T-helper 2 cell treated with Interferon-gamma antibody and Interleukin-4, amounts not matched to agents 5 μg/mL and 100 μg/mL, for 36 hours (primary cell): ENCODE measurements at places on chromosomes 5 and 9.

- H3K27ac ChIP-seq = peak overlapping the region; percentile 29
- no peak for DNase-seq
- H3K4me3 ChIP-seq = no peak overlapping the region
- no peaks in the 10 kb centered on the region for H3K36me3 ChIP-seq
Observed at GRCh38 chr5:96115147-96115807, 153.6 kb upstream of the ELL2 start.

DNA sequence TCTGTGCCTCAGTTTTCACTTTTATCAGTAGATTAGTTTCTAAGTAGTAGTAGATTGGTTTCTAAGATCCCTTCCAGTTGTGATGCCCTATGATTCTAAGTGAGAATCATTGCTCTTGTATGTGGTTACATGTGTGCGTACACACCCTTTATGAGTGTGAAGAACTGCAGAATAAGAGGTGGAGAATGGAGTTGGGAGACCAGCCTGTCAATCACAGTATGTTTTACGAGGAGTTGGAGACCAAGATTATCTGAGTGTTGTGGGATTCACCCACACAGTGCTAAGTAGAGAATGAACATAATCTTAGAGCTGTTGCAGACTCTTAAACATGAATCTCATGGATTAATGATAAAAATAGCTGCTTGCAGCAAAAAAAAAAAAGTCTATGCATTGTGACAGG is 37.6 kb downstream of the KIF24 start:
- DNase-seq = no peak
- no peak overlapping the region for H3K27ac ChIP-seq
- no peaks in the 10 kb centered on the region for H3K27me3 ChIP-seq
- H3K4me3 ChIP-seq = no peak overlapping the region

DNA sequence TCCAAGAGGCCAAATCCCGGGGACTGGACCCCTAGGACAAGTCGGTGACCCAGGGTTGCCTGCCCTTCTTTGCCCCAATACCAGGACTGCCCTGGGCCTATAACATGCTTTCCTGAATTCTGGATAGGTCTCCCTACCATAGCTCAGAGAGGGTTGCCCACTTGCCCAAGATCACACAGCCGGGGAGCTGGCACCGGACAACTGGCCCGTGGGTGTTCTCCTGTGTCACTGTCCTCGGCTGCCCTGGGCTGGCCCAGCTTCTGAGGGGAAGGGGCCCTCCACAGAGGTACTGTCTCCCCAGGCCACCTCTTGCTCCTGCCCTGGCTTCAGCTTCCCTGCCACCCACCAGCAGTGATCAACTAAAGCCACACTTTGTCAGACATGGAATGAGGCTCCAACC is 28.8 kb upstream of the TTLL11 start:
- no peak overlapping the region for H3K27ac ChIP-seq
- no peak for DNase-seq
- H3K27me3 ChIP-seq = peaks cover 24% of the 10 kb centered on the region
- H3K4me3 ChIP-seq = no peak overlapping the region
- peaks cover 8% of the 10 kb centered on the region for H3K4me1 ChIP-seq

- H3K36me3 ChIP-seq = no peaks in the 10 kb centered on the region
- H3K4me3 ChIP-seq = no peak within 1 kb of the TSS
- no peak within 1 kb of the TSS for H3K27ac ChIP-seq
- DNase-seq = no peak
Observed at GRCh38 chr5:151591144-151591819, at the start of gene FAT2. Gene FAT2 (minus strand): TSS chr5:151591331. CDS start chr5:151568931, 22,400 bp downstream.

DNA sequence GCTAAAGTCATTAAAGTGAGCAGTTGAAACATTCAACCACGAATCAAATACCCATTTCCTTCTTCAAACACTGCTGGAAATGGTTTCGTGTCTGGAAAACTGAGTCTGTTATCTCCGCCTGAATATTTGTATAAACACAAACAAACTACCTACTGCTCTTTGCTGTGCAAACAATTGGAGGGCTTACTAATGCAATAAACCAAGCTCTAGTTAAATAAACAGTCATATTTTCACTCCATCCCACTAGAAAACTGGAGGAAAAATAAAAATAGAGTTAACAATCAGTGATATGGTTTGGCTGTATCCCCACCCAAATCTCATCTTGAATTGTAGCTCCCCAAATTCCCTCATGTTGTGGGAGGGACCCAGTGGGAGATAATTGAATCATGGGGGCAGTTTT is 397.6 kb downstream of the RASEF start:
- no peak for DNase-seq
- no peaks in the 10 kb centered on the region for H3K36me3 ChIP-seq
- H3K27ac ChIP-seq = no peak overlapping the region
- no peak overlapping the region for H3K4me3 ChIP-seq

- no peak overlapping the region for H3K27ac ChIP-seq
- no peak for DNase-seq
- H3K4me1 ChIP-seq = no peaks in the 10 kb centered on the region
Observed at GRCh38 chr5:23303435-23303834, 204.0 kb upstream of the PRDM9 start.

DNA sequence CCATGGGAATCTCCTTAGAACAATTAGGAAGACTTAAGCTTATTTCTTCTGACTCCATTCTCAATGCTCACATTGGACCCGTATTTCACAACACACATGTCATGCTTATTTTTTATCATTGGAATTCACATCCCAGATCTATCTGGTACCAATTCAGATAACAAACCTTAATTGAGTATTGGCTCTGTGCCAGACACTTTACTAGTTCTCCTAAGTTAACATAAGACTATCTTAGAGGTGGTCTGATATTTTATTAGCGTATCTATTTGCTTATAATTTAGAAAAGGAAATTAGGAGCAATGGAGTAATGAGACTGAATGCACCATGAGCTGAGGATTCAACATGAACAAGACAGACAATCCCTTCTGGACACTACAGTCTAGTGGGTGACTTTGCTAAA is 45.1 kb downstream of the FBXL7 start:
- no peak overlapping the region for H3K27ac ChIP-seq
- H3K27me3 ChIP-seq = no peaks in the 10 kb centered on the region

DNA sequence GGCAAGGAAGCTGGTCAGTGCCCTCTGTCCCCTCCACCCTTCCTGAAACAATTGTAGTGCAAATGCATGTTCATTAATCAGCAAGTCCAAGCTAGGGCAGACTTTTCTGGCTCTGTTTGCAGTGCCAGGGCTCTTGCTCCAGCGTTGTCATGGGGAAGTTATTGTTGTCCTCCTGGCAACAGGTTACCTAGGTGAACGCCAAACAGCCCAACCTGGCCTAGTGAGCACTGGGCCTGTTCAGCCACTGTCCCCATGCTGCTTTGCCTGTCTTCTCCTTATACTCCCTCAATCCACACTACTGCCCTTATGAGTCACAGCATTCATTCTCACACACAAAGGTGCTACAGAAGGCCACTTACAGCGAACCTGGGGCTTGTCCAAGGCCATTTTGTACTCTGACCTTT is 34.5 kb upstream of the GLIS3 start:
- no peak overlapping the region for H3K27ac ChIP-seq
- no peak overlapping the region for H3K4me3 ChIP-seq
- peaks cover 8% of the 10 kb centered on the region for H3K27me3 ChIP-seq
- no peaks in the 10 kb centered on the region for H3K36me3 ChIP-seq
- no peak for DNase-seq

DNA sequence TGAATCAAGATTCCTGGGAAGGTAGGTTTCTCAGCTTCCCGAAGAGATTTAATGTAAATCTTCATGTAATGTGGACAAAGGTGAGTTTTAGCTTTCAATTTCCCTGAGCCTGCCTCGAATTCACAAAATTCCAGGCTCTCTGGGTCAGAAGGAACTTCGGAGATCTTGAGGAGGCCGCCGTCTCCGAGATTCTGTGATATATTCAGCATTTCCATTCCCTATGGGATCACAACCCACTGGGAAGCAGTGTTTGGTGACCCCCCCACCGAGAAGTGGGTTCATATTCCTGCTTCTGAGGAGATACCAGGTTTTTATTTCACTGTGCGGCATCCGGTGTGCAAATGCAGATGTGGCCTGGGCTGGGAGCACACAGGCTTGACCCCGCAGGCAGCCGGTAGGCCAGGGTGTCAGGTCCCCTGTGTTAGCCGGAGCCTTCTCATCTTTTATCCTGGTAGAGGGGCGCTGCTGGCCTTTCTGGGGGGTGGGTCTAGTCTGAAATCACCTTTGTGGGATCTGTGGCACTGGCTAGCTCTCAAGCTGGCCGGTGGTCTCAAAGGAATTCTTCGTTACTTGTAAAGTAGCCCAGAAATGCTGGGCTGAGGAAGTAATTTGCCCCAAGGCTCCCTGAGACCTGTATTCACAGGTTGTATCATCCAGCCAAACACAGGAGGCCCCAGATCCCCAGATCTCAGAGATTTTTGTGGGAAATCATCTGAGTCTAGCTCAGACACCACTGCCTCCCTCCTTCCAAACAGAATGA is 1.4 kb downstream of the PLEKHG4B start:
- DNase-seq = no peak
- H3K36me3 ChIP-seq = no peaks in the 10 kb centered on the region
- H3K4me3 ChIP-seq = no peak overlapping the region
- no peaks in the 10 kb centered on the region for H3K4me1 ChIP-seq
- H3K27ac ChIP-seq = no peak overlapping the region

DNA sequence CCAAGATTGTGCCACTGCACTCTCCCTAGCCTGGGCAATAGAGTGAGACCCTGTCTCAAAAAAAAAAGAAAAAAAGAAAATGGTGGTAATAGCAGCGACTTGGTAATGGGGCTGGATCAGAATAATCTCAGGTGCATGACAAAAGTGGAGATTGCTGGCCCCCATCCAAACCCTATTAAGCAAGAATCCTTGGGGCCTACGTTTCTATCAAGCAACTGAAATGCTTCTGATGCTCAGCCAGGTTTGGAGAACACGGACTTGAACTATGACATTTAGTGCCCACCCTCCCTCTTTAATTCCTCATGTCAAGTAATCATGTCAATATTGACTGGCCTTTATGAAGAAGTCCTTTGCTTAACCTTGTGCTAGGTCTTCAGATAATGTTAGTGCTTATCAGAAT is 6.6 kb downstream of the C5orf52 start:
- DNase-seq = no peak
- no peaks in the 10 kb centered on the region for H3K4me1 ChIP-seq
- H3K27me3 ChIP-seq = peaks cover 7% of the 10 kb centered on the region
- H3K4me3 ChIP-seq = no peak overlapping the region

GRCh38 chr5:58268268-58268667 is 191.6 kb downstream of the PLK2 start:
- no peaks in the 10 kb centered on the region for H3K36me3 ChIP-seq
- H3K27ac ChIP-seq = no peak overlapping the region
- peaks cover 2% of the 10 kb centered on the region for H3K27me3 ChIP-seq
- H3K4me1 ChIP-seq = no peaks in the 10 kb centered on the region

- H3K27ac ChIP-seq = no peak overlapping the region
- no peaks in the 10 kb centered on the region for H3K36me3 ChIP-seq
- H3K4me3 ChIP-seq = no peak overlapping the region
- H3K4me1 ChIP-seq = peaks cover 10% of the 10 kb centered on the region
Observed at GRCh38 chr9:114456929-114457328, 48.3 kb downstream of the WHRN start.

- H3K36me3 ChIP-seq = no peaks in the 10 kb centered on the region
- no peak overlapping the region for H3K27ac ChIP-seq
- H3K4me1 ChIP-seq = no peaks in the 10 kb centered on the region
- H3K4me3 ChIP-seq = no peak overlapping the region
- no peaks in the 10 kb centered on the region for H3K27me3 ChIP-seq
- no peak for DNase-seq
Observed at GRCh38 chr5:172790496-172790889, 19.5 kb upstream of the DUSP1 start.

GRCh38 chr5:21236104-21236503 is 1248.1 kb upstream of the CDH18 start:
- H3K4me3 ChIP-seq = no peak overlapping the region
- DNase-seq = no peak
- H3K36me3 ChIP-seq = no peaks in the 10 kb centered on the region

- H3K27me3 ChIP-seq = no peaks in the 10 kb centered on the region
- DNase-seq = no peak
- H3K36me3 ChIP-seq = peaks cover 61% of the 10 kb centered on the region
- peak overlapping the region; percentile 82 for H3K27ac ChIP-seq
- H3K4me1 ChIP-seq = peaks cover 54% of the 10 kb centered on the region
Observed at GRCh38 chr5:135371622-135372232, 27.3 kb downstream of the MACROH2A1 start.

DNA sequence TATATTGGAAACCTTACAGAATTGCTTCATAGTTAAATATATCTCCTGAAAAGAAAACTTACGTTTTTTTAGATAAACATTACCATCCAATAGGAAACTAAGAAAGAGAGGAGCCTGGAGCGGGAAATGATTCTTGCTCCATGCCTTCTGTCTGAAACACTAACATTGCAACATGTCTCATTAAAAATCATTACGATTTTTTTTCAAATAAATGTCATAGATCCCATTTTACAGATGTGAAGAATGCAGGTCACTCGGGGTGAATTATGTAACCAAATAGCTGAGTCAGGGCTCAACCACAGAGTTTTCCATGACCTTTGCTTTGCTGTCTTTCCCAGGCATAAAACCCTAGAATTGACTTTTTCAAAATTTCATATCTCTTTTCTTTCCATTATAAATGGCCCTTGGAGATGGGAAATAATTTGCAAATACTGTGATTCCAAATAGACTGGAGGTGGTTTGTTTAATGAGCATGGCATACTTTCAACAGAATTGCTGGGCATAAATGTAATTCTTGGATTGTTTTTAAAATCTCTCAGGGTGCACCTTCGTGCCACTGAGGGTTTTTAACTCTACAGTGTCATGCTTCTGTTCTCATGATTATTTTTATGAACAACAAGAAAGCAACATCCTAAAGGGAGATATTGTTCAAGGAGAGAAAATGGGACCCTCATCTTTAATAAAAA is 302.8 kb downstream of the EBF1 start:
- H3K36me3 ChIP-seq = no peaks in the 10 kb centered on the region
- H3K4me1 ChIP-seq = no peaks in the 10 kb centered on the region
- DNase-seq = no peak
- no peak overlapping the region for H3K27ac ChIP-seq

DNA sequence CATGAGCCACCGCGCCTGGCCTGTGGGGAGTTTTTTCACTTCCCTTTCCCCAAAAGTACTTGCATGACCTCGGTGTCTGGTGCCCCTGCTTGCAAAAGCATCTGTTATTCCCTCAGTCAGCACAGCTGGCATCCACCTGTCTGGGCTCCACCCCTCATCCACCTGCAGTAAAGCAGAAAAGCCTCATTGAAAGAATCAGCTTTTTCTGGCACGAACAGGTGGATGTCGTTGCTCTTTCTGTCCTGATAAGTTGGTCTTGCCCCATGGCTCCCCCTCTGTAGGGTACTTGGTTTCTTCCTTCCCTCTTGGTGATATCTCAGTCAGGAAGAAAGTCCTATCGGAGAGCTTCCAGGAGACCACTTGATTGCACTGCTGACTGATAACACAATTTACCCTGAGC is 37.4 kb downstream of the WWC1 start:
- peaks cover 16% of the 10 kb centered on the region for H3K27me3 ChIP-seq
- no peak overlapping the region for H3K27ac ChIP-seq
- H3K4me3 ChIP-seq = no peak overlapping the region
- no peaks in the 10 kb centered on the region for H3K36me3 ChIP-seq
- H3K4me1 ChIP-seq = no peaks in the 10 kb centered on the region

- H3K4me1 ChIP-seq = no peaks in the 10 kb centered on the region
- H3K36me3 ChIP-seq = no peaks in the 10 kb centered on the region
- DNase-seq = no peak
- H3K4me3 ChIP-seq = no peak overlapping the region
- H3K27ac ChIP-seq = no peak overlapping the region
Observed at GRCh38 chr9:98365227-98365669, 109.8 kb upstream of the TBC1D2 start.

GRCh38 chr9:111992523-111992922 is 95.9 kb downstream of the UGCG start:
- peaks cover 13% of the 10 kb centered on the region for H3K27me3 ChIP-seq
- H3K4me1 ChIP-seq = peaks cover 19% of the 10 kb centered on the region
- H3K36me3 ChIP-seq = peaks cover 2% of the 10 kb centered on the region
- DNase-seq = peak; percentile 52

GRCh38 chr5:175159956-175160355 is 284.0 kb downstream of the DRD1 start:
- no peak overlapping the region for H3K4me3 ChIP-seq
- no peaks in the 10 kb centered on the region for H3K27me3 ChIP-seq
- H3K36me3 ChIP-seq = no peaks in the 10 kb centered on the region
- no peak for DNase-seq
